Cortex of kidney (tissue), 1 donor: ENCODE measurements at places on chromosomes 1 and 21.

GRCh38 chr21:39601187-39601928, 11.4 kb upstream of the B3GALT5 start:
- no peak for DNase-seq

DNA sequence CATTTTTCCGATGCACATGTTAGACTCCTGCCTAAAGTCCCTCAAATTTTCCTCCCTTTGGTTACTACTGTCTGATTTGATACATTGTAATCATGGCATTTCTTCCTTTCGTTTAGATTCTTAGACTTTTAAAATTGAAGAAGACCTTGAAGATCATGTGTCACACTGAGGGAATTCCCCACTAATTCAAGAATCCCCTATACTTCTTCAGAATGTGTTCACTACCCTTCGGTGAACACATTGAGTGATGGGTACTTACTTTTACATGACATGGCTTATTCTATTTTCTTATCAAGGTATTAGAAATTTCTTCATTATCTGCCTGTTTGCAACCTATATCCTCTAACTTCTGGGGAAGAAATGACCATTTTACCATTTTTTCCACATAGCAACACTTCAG, 85.9 kb downstream of the LHX8 start:
- DNase-seq, result no peak

DNA sequence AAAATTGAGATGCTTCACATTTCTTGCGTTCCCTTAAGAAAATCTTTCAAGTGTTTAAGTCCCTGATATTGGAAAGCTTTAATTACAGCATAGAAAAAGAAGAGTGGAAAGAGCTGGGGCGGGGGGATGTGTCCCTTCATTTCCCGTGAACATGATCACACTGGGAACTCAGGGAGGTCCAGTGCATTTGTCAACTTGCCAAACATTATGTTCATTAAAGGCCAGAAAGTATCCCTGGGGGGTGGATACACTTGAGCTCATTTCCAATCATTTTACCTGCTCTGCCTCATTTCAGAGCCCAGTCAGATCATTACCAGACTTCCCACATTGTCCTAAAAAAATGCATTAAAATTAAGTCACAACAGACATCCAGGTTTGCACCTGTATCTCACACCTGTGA, 123.6 kb upstream of the KCNJ15 start:
- DNase-seq, result no peak

DNA sequence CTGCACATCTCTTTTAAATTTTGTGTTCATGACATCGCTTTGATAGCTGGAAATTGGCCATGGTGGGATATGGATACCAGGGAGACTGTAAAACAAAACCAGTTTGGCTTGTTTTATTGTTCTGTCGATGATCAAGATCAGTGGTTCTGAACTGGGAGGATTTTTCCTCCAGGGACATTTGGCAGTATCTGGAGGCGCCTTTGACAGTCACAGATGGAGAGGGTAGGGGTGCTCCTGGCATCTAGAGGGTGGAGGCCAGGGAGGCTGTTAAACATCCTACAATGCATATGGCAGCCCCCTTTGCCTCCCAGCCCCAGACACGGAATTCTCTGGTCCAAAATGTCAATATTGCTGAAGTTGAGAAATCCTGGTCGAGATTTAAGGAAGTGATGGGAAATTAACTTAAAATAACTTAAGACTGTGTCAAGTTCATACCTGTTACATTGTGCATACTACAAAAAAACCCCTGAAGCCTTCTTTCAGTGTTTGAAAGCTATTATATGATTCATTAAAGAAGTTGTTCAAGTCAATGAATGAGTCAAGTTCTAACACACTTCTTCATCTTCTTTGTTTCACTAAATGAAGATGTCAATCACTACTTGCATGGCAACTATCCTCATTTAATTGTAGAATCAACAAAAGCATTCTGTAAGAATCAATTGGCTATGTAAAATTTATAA, 150.9 kb downstream of the KCNJ6 start:
- no peak for DNase-seq

GRCh38 chr1:27999055-27999454, 39.3 kb downstream of the XKR8 start:
- no peak for DNase-seq

- no peak for DNase-seq
These were observed 6.4 kb upstream of the EVA1B start for GRCh38 chr1:36329817-36330216.

- DNase-seq, result no peak
These were observed 188.1 kb upstream of the ETV3 start for GRCh38 chr1:157326173-157326859.

GRCh38 chr1:19644395-19644680, 227 bp downstream of the NBL1 start:
- no peak for DNase-seq

- DNase-seq, result no peak
These were observed 55.2 kb upstream of the PLD5 start for GRCh38 chr1:242579528-242580235.

GRCh38 chr21:45519182-45519581, 23.1 kb downstream of the SLC19A1 start:
- no peak for DNase-seq

DNA sequence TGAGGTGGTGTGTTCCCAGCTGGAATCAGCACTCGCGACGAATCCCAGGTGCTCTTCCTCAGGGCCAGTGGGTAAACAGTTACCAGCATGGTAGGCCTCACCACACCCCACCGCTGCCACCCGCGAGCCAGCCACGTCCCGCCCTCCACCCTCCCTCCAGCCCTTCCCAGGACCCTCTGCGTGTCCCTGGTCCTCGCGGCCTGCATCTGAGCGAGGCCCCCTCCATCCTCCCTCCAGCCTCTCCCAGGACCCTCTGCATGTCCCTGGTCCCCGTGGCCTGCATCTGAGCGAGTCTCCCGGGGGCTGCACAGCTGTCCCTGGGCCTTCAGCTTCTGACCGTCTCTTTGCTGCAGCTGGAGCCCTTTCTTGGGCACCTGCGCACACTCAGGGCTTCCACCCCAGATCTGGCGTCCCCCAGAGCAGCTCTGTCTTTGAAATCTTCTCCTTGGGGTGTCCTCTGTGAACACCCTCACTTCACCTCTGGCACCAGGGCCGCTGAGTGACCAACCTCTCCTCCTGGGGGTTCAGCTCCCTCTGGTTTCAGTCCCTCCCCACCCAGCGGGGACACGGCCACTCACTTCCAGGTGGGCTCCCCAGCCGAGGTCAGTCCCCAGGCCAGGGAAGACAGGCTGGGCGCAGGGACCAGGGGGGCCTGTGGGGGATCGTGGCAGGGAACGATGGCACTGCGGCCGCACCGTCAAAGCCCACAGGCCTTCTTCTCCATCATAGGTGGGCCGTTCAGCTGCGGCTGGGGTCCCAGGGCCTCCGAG, 57.8 kb upstream of the COL6A2 start:
- no peak for DNase-seq

DNA sequence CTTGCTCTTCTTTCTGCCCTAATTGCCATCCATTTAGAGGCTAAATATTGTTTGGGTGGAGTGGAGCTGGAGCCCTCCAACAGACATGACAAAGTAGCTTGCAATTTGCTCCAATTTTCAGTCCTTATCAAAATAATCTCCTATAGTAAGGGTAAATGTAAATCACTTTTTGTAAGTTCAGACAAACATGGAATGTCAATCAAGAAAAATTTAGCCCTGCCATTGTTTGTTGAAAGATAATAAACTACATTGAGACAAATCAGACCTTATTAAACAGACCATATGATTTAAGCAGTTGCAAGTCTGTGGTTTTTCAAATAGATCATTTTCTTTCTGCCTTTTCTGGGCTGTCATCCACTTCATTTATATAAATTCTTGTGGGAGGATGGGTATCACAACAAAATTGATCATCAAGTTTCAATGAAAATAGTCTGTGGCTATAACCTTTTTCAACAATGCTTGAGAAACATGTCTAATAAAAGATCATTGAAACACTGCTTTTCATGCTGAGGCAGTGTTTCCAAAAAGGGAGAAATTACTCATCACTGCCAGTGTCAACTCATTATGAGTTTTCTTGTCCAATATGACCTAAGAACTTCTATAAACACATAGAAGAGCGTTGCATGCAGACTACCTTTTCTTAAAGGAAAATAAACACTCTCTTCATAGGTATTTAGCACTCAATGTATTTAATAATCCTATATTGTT, 1152.0 kb upstream of the B3GALT2 start:
- no peak for DNase-seq

GRCh38 chr1:29119121-29119929, 4.4 kb downstream of the TMEM200B start:
- no peak for DNase-seq

DNA sequence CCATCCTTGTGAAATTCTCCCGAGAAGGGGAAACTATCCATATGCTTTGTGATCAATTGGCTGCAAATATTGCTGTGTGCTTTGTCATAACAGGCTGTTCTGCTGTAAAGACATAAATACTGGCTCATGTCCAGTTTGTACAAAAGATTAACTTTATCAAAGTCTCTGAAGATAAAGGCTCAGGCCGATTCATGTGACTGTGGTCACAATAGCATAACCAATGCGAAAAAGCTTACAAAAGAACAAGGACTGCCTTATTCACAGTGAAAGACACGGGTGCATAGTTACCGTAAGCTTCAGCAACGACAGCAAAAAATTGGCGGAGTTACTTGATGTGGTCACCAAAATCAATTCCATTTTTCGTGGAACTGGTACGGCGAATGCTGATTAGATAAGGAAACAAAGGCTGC, 173.6 kb upstream of the CHRM3 start:
- no peak for DNase-seq

GRCh38 chr1:39898648-39899603, 2.8 kb downstream of the MYCL start:
- no peak for DNase-seq

GRCh38 chr1:214044438-214045214, 56.9 kb downstream of the PROX1 start:
- no peak for DNase-seq

- DNase-seq, result no peak
These were observed 23.8 kb downstream of the CACNA1S start for GRCh38 chr1:201088395-201088794.
